ENCODE measurements at places on chromosomes 4 and X. TPM values are rescaled to one million over a fixed set of nuclear protein-coding genes. Genes with fewer than 3 reads are reported as not detected.

EBP gene
- 21.5 TPM for total RNA-seq

CXorf38 gene
- total RNA-seq, result 9.6 TPM

ARMCX1 gene
- total RNA-seq, result 37.1 TPM

ADH1C gene
- 3.7 TPM for total RNA-seq

DCAF12L1 gene
- not detected for total RNA-seq

CFI gene
- 21.2 TPM for total RNA-seq

HHIP gene
- total RNA-seq, result 0.81 TPM

IL15 gene
- 1.8 TPM for total RNA-seq

ATXN3L gene
- not detected for total RNA-seq
